ENCODE measurements at places on chromosomes 11 and 22.

- DNase-seq = no peak
Observed at GRCh38 chr11:109728056-109728455, 306.1 kb downstream of the C11orf87 start.

GRCh38 chr11:33387996-33388395 lies 130.8 kb downstream of the HIPK3 start:
- no peak for DNase-seq

DNA sequence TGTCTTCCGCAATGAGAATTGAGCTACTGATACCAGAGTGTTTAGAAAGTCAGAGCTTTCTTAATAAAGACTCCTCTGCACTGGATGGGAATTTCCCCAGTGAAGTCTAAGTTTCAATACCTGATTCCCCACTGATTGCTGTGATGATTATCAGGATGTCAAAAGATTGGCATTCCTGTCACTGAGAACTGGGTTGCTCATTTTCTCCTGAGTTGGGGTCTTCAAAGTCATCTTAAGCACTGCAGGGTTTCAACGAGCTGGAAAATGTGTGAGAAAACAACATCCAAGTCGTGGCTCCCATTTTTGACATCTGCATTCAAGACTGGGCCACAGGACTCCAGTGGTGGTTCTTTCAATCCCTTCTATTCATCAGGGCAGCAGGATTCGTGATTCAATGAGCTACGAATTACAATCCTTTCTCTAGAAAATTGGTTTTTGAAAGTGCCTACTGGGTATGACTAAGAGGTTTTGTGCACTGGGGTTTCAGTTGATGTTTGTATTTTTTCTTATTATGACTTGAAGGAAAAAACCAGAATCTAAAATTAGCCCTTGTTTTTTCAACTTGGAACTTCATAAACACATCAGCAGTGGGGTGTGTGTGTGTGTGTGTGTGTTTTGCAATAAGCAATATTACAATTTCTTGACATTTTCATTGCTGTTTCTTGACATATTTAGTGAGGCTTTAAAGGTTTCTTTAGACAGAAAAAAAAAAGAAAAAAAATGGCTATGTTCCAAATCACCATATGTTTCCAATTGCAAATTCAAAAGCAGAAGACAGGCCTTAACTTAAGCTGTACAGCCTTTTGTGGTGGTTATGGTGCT lies 233.0 kb downstream of the FAM76B start:
- DNase-seq = peak; percentile 16

DNA sequence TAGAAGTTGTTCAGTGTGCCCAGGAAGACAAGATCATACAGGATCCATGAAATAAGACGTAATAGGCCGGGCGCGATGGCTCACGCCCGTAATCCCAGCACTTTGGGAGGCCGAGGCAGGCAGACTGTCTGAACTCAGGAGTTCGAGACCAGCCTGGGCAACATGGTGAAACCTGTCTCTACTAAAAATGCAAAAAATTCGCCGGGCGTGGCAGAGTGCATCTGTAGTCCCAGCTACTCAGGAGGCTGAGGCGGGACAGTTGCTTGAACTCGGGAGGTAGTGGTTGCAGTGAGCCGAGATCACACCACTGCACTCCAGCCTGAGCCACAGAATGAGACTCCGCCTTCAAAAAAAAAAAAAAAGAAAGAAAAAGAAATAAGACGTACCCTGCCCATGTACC lies 56.7 kb downstream of the APOL3 start:
- DNase-seq = no peak

DNA sequence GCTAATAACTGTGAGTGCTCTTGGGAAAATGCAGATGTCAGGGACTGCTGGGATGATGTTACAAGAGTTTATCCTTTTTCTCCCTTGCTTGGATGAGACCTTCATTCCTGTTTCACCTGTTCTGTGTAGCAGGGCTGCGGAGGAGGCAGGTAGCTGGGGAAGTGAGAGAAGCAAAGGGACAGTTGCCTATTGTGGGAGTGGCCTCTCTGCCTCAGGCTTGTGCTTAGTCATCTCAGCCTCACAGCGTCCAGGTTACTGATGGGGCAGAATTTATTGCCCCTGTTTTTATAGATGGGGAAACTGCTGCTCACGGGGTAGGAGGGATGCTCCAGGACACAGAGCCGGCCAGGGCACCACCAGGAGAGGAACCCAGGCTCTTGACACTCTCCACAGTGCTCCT lies 1.7 kb downstream of the STX3 start:
- no peak for DNase-seq

All from stimulated activated CD4-positive, alpha-beta T cell treated with anti-CD3 and anti-CD28 coated beads, TNF-alpha, amount 100 ng/mL, for 48 hours (primary cell).